Mammary epithelial cell (primary cell): ENCODE measurements at places on chromosomes 6 and 20. TPM values are rescaled to one million over a fixed set of nuclear protein-coding genes. Genes with fewer than 3 reads are reported as not detected.

Gene TFAP2D
- total RNA-seq = not detected

Gene IL17F
- not detected for total RNA-seq

Gene LY6G6D
- not detected for total RNA-seq

Gene C6orf15
- total RNA-seq = 9.3 TPM

Gene PRL
- not detected in 2 replicates for total RNA-seq

Gene C6orf141
- total RNA-seq = 22.7 TPM

Gene HSPA1L
- 0.37 and 0.42 TPM in 2 replicates for total RNA-seq

Gene TRMT6
- total RNA-seq = 24.9 and 28.2 TPM in 2 replicates

Gene ARMC12
- total RNA-seq = 0.73 and 1.3 TPM in 2 replicates

Gene KHDC1L
- not detected for total RNA-seq

Gene BNIP5
- total RNA-seq = not detected

Gene SPATA25
- total RNA-seq = 0.99 and 1.1 TPM in 2 replicates

Gene F13A1
- not detected in 2 replicates for total RNA-seq

Gene CPXM1
- under 0.01 TPM for total RNA-seq

Gene RRAGD
- 1.1 and 1.8 TPM in 2 replicates for total RNA-seq

Gene CD2AP
- total RNA-seq = 28.1 and 32.9 TPM in 2 replicates

Gene TCF21
- total RNA-seq = not detected in 2 replicates

Gene DAAM2
- 0.17 TPM for total RNA-seq

Gene CST7
- not detected for total RNA-seq

Gene ASIP
- not detected for total RNA-seq

Gene TSPYL4
- 11.8 TPM for total RNA-seq

Gene ZNF512B
- total RNA-seq = 9.2 TPM

Gene CST1
- not detected for total RNA-seq

Gene DBNDD2
- total RNA-seq = 8.3 TPM

Gene ELOVL4
- 14.8 and 15.2 TPM in 2 replicates for total RNA-seq

Gene HSP90AB1
- 616 and 872 TPM in 2 replicates for total RNA-seq

Gene SLC22A1
- total RNA-seq = 2.5 TPM

Gene PLEKHG1
- 63.2 TPM for total RNA-seq

Gene CD83
- 2.1 and 4.4 TPM in 2 replicates for total RNA-seq

Gene AKAP12
- 38.0 TPM for total RNA-seq

Gene BPIFB1
- total RNA-seq = not detected

Gene TINAG
- not detected for total RNA-seq

Gene PXDC1
- total RNA-seq = 40.4 and 77.3 TPM in 2 replicates
